Progenitor cell of endocrine pancreas (in vitro differentiated cells): ENCODE measurements at places on chromosomes 2 and 18. TPM values are rescaled to one million over a fixed set of nuclear protein-coding genes. Genes with fewer than 3 reads are reported as not detected.

DNA sequence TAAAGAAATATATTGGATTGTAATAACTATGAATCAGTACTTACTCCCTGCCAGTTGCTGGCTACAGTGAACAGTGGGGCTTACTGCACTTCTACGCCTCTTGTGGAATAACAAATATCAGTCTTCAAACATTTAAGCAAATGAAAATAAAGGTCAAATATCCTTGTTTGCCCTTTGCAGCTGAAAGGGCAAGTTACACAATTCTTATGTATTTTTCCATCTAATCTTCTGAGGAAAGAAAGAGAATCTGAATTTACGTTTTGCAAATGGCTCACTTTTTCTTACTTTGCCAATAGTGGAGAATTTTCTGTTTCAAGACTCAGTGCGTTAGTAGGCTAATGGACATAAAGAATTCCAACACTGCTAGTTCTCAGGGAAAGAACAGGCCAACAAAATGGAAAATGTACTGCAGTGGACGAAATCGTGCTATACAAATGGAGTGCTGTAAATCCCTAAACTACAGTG is 157.2 kb upstream of the TMEM200C start:
- no peaks in the 10 kb centered on the region for H3K36me3 ChIP-seq
- no peak for DNase-seq
- H3K27ac ChIP-seq = no peak overlapping the region
- H3K4me1 ChIP-seq = peaks cover 13% of the 10 kb centered on the region
- no peak overlapping the region for H3K4me3 ChIP-seq

DNA sequence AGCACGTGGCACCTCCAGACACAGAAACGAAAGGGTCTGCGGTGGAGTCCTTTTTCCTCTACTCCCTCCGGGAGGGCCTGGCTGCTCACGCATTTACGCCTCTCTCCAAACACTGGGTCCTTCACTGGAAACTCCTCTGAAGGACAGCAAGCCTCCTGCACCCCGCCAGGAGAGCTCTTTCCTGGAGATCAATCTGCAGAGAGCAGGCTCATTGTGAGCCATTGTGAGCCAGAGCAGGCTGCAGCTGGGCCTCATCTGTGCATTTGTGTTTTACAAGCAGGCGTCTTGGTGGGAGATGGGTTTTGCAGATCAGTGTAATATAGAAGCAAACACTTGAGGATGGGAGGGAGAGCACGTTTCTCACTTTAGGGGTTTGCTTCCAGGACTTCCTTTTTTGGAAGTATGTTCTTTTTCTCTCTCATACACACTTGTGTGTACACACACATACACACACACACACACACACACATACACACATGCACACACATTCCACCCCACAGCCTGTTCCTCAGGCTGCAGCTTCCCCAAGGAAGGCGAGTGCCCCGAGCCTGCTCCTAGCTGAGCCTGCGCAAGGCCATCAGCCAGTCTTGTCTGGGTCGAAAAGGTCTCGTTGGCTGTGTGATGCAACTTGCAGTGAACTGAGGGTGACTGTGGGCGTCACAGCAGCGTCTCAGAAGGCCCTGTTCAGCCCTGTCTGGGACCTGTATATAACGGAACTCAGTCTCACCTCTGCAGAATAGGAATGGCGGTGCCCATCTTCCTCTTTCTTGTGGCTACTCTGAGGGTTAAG is 163.5 kb downstream of the GLI2 start:
- DNase-seq = no peak
- no peak overlapping the region for H3K27ac ChIP-seq
- H3K4me1 ChIP-seq = peaks cover 17% of the 10 kb centered on the region
- H3K4me3 ChIP-seq = no peak overlapping the region

DNA sequence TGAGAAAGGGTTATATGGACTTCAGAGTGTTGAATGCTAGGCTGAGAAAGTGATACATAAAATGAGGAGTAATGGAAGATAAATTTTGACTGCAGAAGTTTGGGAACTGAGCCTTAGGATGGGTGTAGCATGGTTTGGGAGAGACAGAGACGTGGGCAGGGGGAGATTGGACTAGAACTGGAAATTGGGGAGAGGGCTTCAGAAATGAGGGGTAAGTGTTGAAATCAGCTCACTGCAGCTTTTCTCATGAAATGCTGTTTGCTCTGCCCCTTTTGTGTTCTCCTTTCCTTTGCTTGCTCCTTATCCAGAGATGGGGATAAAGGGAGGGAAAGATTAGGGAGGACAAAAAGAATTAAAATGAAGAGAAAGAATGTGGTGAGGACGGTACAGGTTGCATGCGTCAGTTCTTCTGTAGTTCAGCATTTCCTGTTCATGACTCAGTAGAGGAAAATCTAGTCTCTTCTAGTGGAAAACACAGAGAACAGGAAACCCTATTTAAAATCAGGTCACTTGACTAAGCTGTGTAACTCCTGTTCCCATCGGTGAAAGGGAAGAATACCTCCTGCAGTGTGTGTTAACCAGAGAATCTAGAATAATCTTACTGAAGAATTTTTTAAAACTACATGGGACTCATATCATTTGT is 105.6 kb downstream of the CRIM1 start:
- peaks cover 12% of the 10 kb centered on the region for H3K4me1 ChIP-seq
- H3K27me3 ChIP-seq = no peaks in the 10 kb centered on the region
- DNase-seq = no peak
- no peak overlapping the region for H3K27ac ChIP-seq
- no peak overlapping the region for H3K4me3 ChIP-seq

DNA sequence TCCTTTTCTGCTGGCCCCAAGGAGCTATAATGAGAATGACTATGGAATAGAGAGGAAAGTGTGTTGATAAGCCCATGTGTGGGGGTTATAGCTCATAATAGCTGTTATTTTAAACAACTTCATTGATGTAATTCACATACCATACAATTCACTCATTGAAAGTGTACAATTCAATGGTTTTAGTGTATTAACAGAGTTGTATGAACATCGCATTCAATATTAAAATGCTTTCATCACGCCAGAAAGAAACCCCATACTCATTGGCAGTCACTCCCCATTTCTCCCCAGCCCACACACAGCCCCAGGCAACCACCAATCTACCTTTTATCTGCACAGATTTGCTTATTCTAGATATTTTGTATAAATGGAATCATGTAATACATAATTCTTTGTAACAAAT is 139.6 kb upstream of the CYP1B1 start:
- H3K27me3 ChIP-seq = peaks cover 4% of the 10 kb centered on the region
- no peak overlapping the region for H3K4me3 ChIP-seq
- H3K27ac ChIP-seq = no peak overlapping the region

DNA sequence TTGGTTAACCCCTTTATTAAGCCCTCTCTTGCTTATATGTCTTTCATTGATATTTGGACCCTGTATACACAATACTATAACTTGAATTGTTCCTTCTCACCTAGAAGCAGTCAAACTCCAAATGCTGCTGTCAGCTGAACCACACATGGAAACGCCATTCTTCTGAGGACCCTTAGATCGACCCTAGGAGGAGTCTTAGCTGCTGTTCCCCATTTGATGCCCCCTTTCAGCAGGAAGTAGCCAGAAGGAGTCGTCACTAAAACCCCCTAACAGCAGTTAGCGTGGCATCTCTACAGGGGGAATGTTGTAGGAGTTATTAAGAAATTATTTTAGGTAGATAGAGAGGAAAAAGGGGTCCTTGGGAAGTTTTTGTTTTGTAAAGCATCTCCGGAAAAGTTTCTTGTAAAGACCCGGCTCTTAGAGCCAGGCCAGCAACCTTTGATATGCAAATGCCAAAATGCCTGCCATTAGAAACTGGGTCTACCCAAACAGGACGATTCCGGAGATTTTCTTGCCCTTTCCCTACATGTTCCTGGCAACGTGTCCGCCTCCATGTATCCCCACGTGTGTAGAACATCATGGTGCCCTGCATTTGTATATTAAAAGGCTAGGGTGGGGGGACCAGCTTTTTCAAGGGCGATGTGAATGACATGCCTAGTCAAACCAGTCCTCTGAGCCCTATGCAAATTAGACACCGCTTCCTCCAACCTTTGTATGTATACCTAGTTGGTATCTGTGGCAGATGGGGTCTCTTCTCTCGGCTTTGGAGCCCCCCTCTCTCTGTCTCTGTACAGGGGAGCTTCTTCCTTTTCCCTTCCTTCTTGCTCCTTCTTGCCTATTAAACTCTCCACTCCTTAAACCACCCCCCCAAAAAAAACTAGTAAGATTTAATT is 638.4 kb upstream of the POU3F3 start:
- H3K4me1 ChIP-seq = peaks cover 8% of the 10 kb centered on the region
- peaks cover 32% of the 10 kb centered on the region for H3K27me3 ChIP-seq
- no peak overlapping the region for H3K4me3 ChIP-seq
- H3K36me3 ChIP-seq = no peaks in the 10 kb centered on the region

DNA sequence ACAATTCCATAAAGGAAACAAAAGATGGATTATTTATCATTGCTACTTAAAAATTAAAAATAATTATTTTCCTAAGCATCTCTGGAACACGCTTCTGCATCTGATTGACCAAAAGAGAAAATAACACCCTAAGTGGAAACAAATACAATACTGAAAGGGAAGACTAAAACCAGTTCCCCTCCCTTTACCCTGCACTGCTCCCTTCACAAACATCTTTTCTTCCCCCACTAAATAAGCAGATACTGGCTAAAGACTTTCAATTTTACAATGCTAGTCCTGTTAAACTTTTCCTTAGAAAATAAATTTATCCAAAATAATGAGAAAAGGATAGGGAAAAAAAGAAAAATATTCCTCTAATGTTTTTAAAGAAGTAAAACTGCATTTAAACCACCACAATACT is 4.3 kb downstream of the NCKAP1 start:
- H3K4me3 ChIP-seq = no peak overlapping the region
- no peaks in the 10 kb centered on the region for H3K27me3 ChIP-seq
- no peak for DNase-seq
- no peak overlapping the region for H3K27ac ChIP-seq

DNA sequence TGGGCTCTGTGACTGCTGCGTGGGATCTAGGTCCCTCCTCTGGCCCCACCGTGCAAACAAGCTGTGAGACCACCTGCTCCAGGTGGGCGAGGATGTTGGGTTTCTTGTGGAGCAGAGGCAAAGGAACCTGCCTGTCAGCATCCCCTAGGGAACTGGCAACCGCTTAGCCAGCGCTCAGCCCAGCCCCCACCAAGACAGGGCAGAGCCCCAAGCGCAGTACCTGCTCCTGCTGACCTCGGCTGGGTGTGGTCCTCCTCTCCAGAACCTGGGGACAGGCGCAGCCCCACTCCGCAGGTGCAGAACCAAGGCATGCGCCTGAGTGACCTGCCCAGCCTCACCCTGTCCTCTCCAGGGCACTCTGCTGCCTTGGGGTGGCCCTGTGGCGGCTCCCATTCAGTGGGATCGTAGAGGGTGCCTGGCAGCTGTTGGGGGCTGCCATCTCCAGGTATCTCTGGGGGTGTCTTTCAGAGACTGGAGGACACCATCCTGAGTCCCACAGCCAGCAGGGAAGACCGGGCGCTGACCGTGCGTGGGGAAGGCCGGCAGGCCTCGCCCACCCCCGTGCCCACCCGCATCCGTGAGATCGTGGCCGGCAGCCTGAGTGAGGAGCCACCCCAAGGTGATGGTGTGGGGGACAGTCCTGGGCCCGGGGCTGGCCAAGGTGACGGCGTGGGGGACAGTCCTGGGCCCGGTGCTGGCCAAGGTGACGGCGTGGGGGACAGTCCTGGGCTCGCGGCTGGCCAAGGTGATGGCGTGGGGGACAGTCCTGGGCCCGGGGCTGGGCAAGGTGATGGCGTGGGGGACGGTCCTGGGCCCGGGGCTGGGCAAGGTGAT is 12.3 kb downstream of the CROCC2 start:
- H3K4me3 ChIP-seq = no peak overlapping the region
- no peaks in the 10 kb centered on the region for H3K4me1 ChIP-seq
- H3K27ac ChIP-seq = no peak overlapping the region

MAP3K19 gene
- total RNA-seq = not detected in 2 replicates
